ENCODE measurements at places on chromosomes 11 and 22. TPM values are rescaled to one million over a fixed set of nuclear protein-coding genes. Genes with fewer than 3 reads are reported as not detected.

The MOGAT2 gene
- polyA plus RNA-seq = not detected

The RFPL3 gene
- polyA plus RNA-seq = not detected

The ASRGL1 gene
- polyA plus RNA-seq = 17.1 TPM

The ELFN2 gene
- polyA plus RNA-seq = not detected

The OR52N4 gene
- polyA plus RNA-seq = not detected

The HOATZ gene
- polyA plus RNA-seq = not detected

The TBX10 gene
- 1.1 TPM for polyA plus RNA-seq

The OR4D10 gene
- polyA plus RNA-seq = not detected

The SLC22A12 gene
- not detected for polyA plus RNA-seq

The SLC15A3 gene
- 0.27 TPM for polyA plus RNA-seq

The GGT5 gene
- polyA plus RNA-seq = 3.6 TPM

The OR2AG2 gene
- polyA plus RNA-seq = 0.28 TPM

The HARBI1 gene
- polyA plus RNA-seq = 9.8 TPM

The SLC22A6 gene
- polyA plus RNA-seq = not detected

The WNT11 gene
- 87.9 TPM for polyA plus RNA-seq

The E2F8 gene
- 9.6 TPM for polyA plus RNA-seq

Data from cardiac muscle cell (in vitro differentiated cells and primary cell).